ENCODE measurements at places on chromosomes 3 and 15. TPM values are rescaled to one million over a fixed set of nuclear protein-coding genes. Genes with fewer than 3 reads are reported as not detected.
A peak's percentile ranks its signal among the peaks of the same experiment; 100 is the strongest.

The RBP2 gene
- not detected for total RNA-seq

DNA sequence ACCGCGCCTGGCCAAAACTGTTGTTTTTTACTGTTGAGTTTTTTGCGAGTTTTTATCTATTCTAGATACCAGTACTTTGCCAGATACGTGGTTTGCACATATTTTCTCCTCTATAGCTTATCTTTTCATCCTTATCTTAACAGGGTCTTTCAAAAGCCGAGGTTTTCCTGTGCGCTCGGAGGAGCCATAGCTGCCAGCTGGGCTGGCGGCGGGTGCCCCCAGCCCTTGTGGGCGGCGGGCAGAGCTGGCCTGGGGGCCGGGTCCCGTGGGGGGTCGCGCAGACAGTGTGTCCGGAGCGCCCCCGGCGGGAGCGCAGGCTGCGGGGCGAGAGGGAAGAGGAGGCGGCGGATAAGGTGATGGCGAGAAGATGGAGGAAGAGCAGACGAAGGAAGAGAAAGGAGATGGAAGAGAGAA, 11.1 kb upstream of the EIF4A2 start:
- DNase-seq = no peak

- no peak for DNase-seq
Measured at GRCh38 chr3:141204343-141204742, 27.3 kb upstream of the PXYLP1 start.

DNA sequence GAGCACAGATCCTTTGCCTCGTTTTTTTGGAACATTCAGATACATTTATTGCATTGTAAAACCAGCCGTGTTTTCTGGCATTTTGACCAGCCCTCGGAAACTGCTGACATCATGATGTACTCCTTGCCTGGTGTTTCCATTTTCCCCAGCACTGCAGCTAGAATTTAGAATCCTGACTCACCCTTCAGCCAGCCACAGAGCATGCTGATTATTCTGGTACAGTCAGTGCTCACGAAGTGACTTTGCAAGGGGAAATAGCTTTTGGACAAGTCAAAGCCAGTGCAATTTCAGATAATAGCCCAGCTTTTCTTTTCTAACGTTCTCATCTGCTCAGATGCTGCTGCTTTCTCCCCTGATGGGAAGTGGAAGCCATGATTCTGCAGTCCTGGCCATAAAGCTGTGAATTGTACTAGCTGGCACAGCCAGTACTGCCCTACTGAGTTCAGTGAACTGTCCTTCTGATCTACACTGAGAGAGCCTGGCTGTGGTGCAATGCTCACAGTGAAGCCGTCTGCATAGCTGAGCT, 12.1 kb upstream of the CNBP start:
- DNase-seq = peak; percentile 46

DNA sequence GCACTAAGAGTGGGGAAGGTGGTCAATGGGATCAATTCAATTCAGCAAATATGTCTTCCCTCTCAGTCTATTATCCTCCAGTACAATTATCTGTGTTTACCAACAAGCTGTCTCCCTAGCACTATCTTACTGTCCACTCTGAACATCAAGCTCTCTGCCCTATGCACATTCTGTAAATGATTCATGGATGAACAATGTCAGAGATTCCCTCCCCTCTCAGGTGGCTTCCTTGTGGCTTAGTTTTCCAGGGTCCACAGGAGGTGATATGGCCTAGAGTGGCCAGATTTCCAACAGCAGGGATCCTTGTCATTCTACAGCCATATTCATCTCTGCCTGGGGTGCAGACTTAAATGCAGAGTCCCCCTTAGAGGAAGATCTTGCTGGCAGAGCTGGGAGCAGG, 225.1 kb downstream of the UACA start:
- DNase-seq = no peak

Data from psoas muscle (tissue), 8 donors.